ENCODE measurements at places on chromosomes 1 and 21.

DNA sequence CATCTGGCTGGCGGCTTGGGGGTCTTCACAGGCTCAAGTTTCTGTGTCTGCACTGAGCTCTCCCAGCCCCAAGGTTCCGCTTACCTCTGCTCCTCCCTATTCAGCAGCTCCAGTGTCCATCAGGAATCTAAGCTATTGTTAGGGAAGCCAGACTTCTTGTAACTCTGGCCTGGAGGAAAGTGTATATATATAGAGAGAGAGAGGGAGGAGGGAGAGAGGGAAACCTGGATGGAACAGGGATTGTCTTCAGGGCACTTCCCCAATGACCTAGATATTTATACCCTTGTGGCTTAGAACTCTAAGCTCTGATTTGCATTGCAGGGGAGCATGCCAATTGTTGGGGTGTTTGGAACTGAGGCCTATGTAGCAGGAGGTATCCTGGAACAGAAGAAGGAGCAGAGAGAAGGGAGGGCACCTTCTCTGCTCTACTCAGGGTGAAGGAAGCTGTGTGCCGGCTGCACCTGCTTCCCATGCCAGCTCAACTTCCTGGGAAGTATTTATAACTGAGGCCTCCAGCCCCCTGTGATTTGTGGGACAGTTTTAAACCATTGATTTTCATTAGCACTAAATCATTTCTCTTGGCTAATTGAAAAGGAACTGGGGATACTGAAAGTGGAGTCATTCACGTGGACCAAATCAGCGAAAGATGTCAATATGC lies 70.9 kb downstream of the NAV1 start:
- no peak for DNase-seq

GRCh38 chr21:42918291-42918690 lies 7.1 kb downstream of the ERVH48-1 start:
- no peak for DNase-seq

- DNase-seq: no peak
Observed at GRCh38 chr1:21000245-21000594, 176.5 kb downstream of the EIF4G3 start.

DNA sequence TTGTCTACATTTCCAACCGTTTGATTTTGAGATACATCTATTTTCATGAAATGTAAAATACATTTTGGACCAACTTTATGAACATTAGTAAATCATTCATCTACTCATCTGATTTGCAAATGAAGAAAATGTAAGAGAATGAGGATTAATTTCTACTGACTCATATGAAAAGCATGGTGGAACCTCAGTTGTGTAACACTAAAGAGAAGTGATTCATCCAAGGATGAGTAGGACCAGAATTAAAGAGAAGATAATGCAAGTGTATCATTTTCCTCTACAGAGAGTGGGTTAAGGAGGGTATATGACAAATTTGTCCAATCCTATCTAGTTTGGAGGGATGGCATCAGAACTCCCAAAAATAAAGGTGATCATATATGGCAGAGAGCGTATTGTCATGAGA lies 1967.6 kb downstream of the MRPL39 start:
- DNase-seq: no peak

DNA sequence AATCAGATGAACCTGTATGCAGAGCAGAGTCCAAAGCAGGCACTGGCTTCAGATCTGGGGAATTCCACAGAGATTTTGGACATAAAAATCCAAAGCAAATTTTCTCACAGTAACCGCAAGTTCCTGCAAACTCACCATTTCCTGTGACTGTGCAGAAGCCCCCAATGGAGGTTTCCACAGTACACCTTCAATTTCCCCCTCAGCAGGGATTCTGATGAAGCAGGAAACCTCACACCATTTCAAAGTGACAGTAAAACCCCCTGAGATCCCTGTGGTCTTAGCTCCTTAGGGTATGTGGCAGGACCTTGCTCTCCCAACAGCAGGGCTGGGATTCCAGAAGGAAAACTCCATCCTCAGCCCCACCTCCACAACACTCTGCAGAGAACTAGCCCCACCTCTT lies 6.0 kb upstream of the TGFBR3 start:
- DNase-seq: no peak

GRCh38 chr1:90821152-90821787 lies 104.2 kb upstream of the BARHL2 start:
- DNase-seq: no peak

GRCh38 chr1:45522324-45523104 lies 830 bp upstream of the PRDX1 start:
- DNase-seq: no peak

DNA sequence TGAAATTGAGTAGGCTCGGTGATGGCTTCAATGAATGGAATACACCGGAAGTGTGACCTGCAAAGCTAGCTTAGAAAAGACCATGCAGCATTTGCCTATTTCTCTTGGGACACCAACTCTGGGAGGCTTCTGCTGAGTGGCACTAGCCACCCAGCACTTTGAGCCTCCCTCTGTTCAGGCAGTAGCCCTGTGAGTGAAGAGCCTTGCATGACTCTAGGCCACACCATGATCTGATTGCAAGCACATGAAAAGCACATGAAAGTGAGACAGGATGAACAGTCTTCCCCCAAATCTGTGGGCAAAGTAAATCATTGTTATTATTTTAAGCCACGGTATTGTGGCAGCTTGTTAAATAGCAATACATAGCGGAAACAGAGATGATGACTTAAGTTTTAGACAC lies 2.8 kb downstream of the CD48 start:
- no peak for DNase-seq

GRCh38 chr1:152061952-152062351 lies 25.1 kb upstream of the S100A11 start:
- DNase-seq: no peak

DNA sequence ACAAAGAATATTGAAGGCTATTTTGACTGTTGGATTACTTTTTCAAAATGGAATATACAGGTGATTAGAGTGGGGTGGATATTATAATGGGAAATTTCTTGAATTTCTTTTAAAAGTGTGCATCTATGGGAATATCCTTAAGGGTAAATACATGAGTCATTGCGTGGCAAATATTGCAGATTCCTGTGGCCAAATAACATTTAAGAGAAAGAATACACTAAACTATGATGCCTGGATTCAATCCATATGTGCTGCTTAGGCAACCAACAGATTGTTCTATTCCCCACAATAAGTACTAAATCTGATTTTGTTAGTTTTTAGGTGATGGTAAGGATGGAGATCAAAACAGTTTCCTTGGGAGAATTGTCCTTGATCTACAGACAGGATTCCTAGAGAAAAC lies 119.5 kb downstream of the HMCN1 start:
- no peak for DNase-seq

DNA sequence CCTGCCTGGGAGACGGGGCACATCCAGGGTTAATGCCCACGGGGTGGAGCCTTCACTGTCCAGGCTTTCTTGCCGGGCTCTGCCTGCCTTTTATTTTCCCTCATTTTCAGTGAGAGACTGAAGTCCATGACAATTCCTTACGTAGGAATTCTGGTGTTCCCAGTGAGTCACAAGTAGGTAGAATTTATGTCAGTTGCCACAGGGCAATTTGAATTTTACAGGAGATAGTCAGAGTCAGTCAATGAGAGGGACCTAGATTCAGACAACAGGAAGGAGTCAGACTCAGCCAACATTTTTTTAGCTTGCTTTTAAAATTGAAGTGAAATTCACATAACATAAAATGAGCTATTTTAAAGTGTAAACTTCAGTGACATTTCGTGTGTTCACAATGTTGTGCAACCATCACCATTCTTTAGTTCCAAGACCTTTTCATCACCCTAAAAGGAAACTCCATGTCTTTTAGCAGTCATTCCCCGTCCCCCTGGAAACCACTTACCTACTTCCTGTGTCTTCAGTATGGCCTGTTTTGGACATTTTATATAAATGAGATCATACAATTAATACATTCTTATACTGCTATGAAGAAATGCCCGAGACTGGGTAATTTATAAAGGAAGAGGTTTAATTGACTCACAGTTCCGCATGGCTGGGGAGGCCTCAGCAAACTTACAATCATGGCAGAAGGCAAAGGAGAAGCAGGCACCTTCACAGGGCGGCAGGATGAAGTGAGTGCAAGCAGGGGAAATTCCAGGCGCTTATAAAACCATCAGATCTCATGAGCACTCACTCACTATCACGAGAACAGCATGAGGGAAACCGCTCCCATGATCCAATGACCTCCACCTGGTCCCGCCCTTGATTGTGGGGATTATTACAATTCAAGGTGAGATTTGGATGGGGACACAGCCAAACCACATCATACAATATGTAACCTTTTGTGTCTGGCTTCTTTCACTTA lies 14.6 kb downstream of the AJAP1 start:
- no peak for DNase-seq

DNA sequence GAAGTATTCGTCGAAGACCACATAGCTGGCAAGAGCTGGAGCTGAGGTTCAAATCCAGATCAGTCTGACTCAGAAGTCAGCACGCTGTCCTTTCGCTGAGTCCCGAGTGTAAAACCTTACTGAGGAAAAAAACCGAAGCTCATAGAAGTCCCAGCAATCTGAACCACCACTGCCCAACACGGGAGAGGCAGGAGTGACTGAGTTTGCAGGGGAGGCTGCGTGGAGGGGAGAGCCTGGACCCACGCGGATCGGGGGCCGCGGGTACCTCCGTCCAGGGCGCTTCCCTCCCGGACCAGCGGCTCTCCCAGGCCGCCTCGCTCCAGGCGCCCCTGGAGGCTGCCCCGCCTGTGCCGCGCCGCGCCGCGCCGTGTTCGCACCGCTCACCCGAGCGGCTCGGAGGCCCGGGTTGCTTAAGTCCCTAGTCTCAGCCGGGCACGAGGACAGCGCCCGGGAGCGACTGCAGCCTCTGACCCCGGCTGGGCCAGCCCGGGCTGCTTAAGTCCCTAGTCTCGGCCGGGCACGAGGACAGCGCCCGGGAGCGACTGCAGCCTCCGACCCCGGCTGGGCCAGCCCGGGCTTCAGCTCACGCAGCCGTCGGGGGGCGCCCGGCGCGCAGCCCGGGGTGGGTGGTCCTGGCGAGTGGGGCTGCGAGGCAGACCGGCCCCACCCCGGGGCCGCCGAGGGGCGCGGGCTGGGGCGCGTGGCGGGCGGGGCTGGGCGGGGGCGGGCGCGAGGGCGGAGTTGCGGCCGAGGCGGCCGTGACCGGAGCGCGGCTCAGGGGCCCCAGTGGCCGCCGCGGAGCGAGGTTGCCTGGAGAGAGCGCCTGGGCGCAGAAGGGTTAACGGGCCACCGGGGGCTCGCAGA lies at the start of gene ADAMTSL4:
TSS of gene ADAMTSL4 (plus strand) at position 777 of the 864 bp plus-strand sequence. CDS start 2,881 bp downstream, outside the sequence.
- no peak for DNase-seq

DNA sequence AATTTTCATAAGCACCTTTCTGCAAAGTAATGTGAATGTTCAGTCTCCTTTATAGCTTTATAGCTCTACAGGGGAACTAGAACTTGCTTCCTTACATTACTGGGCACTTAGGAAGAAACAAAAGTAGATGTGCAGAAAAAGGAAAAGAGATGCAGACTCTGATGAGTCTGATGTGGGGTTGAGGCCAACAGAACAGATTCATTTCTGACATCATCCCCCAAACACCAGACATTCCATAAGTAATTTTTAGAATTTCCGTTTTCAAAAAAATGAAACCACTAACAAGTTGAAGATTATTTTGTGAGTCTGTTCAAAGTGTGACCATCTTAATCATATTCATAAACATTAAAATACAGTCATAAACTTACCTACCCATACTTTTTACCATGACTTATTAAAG lies 96.0 kb downstream of the NRIP1 start:
- no peak for DNase-seq

DNA sequence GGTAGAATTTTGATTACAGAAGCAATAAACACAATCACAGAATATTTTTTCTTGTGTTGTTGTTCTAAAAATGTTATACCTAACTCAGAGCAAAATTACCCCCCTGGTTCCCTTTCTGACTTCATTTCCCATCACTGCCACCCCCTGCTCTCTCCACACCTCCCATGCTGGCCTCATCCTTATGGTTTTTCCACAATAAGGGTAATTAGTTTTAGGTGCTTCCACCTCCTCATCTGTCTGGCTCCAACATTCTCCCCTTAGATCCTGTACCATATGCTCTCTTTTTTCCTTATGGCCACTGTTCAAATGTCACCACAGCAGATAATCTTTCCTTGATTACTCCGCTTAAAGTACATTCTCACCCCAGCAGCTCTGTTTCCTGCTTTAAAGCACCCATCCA lies 2208.6 kb downstream of the MRPL39 start:
- DNase-seq: no peak

DNA sequence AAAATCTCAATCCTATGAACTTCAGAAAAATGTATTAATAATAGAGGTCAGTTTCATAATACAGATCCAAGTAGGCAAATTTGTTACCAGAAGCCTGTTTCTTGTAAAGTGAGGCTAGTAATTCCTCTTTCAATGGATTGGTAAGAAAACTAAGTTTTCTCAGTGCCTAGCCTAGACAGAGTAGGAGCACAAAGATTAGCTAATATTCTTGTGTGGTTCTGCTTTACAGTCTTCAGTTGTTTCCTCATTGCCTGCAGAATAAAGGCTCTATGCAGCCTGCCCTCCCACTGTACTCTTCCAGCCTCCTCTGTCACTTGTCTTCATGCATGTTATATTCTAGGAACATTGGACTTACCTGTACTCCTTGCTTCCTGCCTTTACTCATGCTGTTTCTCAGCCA lies 2.4 kb upstream of the PPP1R15B start:
- no peak for DNase-seq

DNA sequence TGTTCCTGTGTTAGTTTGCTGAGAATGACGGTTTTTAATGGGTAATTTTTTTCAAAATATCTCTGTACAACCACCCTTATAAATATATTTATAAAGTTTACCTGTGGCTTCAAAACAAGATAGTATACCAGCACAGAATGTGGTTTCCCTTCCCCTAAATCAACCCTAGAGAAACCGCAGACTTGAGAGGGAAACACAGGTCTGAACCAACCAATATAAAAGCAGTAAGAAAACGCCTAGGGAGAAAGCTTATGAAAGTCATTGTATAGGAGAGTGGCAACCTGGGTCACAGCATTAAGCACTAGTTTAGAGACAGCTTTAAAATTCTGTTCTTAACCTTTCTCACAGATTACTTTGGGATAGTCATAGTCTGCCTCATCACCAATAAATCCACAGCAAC lies 180.6 kb upstream of the LHX8 start:
- DNase-seq: no peak

DNA sequence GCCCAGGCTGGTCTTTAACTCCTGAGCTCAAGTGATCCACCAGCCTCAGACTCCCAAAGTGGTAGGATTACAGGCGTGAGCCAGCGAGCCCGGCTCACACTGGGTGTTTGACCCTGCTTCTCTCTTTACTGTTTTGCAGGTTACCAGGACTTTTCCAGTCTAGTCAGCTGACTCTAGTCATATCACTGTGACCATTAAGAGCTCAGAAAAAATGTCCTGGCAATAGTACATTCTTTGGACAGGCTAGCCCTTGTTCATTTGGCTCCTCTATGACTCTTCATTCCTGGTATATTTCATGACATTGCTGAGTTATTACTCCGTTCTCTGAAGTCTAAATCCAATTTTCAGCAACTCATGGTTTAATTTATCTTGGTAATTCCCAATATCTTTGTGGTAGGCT lies 8.0 kb upstream of the CA6 start:
- no peak for DNase-seq

- no peak for DNase-seq
Observed at GRCh38 chr21:16568661-16569060, 838.9 kb downstream of the USP25 start.

GRCh38 chr1:214372092-214372491 lies 91.1 kb downstream of the SMYD2 start:
- DNase-seq: no peak
